DMS153 (cell line): ENCODE measurements at places on chromosomes 12 and 14.

GRCh38 chr12:20123465-20123864 is 244.9 kb upstream of the PDE3A start:
- no peak for DNase-seq

GRCh38 chr12:74349925-74350324 is 187.7 kb upstream of the ATXN7L3B start:
- DNase-seq, result no peak

GRCh38 chr14:61510736-61511557 is 184.4 kb upstream of the HIF1A start:
- DNase-seq, result no peak

GRCh38 chr12:31772685-31773222 is 43.9 kb upstream of the AMN1 start:
- DNase-seq, result no peak
